Tongue (tissue), 3 donors: ENCODE measurements at places on chromosomes 7 and 10.
A peak's percentile ranks its signal among the peaks of the same experiment; 100 is the strongest.

DNA sequence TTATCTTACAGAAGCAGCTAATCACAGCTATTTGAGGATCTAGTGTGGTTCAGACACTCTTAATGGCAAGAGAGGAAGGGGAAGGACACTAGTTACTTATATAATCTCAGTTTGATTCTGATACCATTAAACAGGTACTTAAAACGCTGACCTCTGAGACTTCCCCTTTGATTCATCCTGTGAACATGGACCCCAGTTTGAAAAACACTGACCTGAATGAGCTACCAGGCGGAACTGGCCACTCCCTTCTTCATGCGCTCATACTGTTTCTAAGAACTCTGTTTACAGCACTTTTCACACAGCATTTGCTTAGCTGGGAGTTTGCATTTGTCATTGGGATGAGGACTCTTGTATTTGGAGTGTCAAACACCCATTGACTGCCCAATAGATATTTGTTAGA, 45.7 kb downstream of the BEND7 start:
- no peak for DNase-seq

DNA sequence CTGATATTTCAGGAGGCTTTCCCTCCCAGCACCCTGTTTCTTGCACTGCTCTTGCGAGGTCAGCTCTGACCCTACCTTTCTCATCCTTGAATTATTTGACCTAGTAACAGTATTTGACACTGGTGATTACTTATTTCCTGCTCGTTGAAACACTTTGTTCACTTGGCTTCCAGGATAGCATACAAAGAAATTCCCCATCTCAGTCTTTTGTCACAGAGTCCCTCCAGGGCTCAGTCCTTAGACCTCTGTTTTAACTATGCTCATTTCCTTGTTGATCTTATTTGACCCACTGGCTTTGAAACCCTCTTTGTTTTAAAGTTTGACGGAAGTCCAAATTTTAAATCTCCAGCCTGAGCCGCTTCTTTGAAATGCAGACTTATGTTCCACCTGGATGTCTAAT, 29.9 kb downstream of the BMPR1A start:
- no peak for DNase-seq

DNA sequence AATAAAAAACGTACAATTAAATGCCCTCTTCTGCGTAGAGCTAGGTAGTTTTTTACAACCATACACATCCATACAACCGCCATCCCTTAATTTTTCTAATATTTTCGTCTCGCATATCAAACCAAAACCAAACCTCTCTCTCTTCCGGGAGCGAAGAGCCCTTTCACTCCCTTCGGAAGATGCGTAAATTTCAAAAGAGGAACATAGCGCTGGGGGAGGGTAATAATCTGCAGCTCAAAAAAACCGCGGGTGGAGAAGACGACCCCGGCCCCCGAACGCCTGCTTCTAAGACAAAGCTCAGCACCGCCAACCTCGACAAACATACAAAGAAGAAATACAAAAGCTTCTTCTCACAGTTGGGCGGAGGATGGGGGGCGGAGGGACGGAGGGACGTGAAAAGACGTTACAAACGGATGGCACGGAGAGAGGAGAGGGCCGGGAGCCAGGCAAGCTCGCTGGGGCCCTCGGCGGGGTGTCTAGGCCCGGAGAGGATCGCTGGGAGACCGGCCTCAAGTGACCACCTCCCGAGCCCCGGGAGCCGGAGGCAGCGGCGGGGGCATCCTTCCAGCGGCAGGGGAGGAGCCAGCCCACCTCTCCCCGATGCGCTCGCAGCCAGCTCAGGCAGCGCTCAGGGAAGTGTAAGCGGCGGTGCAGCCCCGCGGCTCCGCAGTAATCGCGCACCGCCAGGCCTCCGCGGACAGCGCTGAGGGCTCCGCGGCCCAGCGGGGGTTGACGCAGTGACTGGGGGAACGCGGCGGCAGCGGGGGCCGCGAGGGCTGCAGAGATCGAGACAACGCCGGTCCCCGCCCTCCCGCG, 851 bp downstream of the MKRN1 start:
- DNase-seq = peak; percentile 63

GRCh38 chr7:49074538-49074937, 150.2 kb downstream of the CDC14C start:
- DNase-seq = no peak

DNA sequence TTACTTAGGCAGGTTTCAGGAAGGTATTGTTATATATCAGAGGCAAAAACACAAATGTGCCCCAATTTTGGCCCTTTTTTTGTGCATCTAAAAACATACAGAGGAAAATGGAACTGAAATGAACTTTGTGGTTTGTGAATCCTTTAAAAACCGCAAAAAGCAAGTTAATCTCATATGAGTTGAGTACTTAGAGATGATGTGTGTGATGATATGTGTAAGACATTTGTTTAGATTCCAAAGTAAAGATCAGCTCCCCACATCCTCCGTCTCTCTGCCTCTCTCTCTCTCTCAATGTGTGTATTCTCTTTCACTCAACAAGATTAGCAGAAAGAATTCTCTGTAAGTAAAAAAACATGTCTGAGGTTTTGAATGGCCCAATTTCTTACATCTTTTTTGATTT, 201.9 kb downstream of the MALRD1 start:
- no peak for DNase-seq

GRCh38 chr10:1102831-1103230, 46.6 kb downstream of the WDR37 start:
- DNase-seq = no peak

DNA sequence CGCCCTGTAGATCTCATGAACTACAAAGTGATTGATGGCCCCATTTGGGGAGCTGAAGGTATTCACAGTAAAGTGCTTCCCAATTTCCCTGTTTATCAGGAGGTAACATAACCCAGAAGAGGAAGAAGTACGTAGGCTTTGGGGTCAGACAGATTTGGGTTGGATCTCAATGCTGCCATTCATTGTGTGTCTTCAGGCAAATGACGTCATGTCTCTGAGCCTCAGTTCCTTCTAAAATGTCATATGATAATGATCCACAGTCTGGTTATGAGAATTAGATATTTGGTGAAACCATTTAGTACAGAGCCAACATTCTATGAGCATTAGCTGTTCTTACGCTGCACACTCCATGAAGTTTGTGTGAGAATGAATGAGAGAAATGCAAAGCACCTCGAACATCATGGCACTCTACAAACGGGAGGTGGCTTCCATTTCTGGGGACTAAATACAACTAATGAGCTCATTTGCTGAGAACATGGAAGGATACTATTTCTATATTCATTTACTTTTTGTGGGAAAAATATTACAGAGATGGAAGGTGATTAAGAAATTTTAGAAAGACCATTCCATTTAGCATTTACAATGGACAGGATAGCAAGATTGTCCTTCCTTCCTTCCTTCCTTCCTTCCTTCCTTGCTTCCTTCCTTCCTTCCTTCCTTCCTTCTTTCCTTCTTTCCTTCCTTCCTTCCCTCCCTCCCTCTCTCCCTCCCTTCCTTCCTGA, 13.8 kb upstream of the JCAD start:
- no peak for DNase-seq
